Activated naive CD4-positive, alpha-beta T cell treated with Interleukin-2 at 50 U/mL for 16 hours (primary cell): ENCODE measurements at places on chromosomes 2 and 18.

- DNase-seq: no peak
These were observed 221.3 kb upstream of the CTAGE1 start for GRCh38 chr18:22639026-22639463.

DNA sequence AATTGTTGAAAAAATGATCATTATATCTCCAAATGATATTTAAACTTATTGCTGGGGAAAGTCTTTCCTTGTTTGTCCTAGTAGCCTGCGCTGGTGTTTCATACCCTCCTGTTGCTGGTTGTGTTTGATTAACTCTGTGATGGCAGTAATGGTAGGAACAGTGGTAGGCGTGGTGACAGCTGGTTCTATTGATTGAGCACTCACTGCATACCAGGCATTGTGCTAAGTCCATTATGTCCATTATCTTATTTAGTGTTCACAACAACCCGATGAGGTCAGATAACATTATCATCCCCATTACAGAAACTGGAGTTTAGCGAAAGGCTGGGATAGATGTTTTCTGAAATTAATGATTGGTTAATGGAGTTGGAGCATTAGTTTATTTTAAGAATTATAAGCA lies 77.8 kb upstream of the STON1 start:
- DNase-seq: no peak

DNA sequence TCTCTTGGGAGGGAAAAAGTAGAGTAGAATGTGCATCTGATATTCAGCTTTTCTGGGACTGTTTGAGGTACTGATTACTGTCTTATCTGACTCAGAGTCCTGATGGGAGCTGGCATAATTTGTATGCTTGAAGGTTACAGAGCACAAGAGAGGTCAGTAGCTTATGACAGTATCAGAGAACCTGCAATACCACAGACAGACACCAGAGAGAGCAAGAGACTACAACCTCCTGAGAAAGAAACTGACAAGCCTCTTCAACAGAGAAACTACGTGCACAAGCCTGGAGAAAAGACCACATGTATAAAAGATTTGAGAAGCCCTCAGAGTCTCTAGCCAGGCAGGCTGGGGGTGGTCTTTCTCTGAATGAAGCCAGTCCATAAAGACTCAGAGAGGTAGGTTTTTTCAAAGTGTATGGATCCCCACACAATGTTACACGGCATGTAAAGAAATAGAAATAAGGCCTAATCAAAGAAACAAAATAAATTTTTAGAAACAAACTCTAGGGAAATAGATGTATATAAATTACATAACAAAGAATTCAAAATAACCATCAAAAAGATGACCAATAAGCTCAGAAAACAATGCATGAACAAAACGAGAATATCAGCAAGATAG lies 568.3 kb downstream of the LRRTM4 start:
- no peak for DNase-seq

DNA sequence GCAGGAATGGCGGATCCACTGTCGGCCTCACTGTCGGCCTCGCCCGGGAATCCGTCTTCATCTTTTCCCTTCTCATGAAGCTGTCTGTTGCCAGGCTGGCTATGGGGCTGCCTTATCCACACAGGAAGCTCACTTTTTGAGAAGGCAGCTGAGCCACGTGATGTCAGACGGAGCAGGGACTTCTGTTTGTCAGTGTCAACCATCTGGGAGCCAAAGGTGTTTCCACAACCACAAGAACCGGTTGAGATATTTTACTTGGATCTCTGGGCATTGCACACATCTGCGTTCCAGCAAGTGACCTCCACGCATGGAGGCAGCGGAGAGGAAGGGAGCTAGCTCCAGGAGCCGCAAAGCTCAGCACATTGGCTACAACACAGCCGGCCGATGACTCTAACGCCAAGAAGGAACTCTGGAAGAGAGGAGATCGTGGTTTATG lies 27.4 kb upstream of the TAF1B start:
- no peak for DNase-seq

- DNase-seq: no peak
These were observed 130.6 kb upstream of the HAAO start for GRCh38 chr2:42922790-42923579.

DNA sequence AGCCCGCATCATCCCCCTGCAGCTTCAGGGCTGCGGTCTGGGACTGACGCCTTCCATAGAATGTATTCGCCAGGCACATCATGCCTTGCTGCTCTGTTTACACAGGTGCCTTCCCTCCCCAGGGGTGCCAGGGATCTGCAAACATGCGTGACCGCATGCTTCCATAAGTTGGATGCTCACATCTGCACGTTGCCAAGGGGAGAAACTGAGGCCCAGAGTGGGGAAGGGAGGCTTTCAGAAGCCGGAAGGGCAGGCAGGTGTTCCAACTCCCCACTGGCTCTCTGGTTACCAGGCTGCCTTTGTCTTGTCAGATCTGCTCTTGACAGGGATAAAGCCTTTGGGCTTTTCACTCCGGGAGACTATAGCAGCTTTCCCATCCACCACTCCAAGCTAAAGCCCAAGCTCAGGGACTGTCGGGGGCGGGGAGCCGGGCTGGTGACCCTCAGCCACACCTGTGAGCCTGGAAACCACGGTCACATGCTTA lies 125.8 kb upstream of the TNP1 start:
- no peak for DNase-seq

DNA sequence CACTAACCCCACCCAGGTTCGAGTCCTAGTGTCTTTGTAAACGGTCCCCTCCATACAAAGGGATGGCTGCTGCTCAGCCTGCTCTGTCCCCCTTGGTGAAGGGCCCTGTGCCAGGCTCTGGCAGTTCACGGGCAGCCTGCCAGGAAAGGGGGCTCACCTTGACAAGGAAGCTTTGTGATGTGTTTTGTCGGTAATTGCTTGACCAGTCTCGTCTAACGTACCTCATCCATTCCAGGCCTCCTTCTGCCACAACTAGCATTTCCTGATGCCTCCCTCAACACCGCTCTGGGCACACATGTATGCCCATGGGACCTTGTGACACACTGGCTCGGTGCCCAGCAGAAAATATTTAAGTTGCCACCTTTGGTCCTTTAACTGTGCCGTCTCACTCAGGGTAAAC lies 171.9 kb downstream of the KLHL29 start:
- no peak for DNase-seq

- no peak for DNase-seq
These were observed 763.4 kb upstream of the NRXN1 start for GRCh38 chr2:51795248-51795888.

- DNase-seq: no peak
These were observed 68.7 kb downstream of the NPAS2 start for GRCh38 chr2:100888601-100889000.

GRCh38 chr2:230714136-230714480 lies 1.5 kb downstream of the CAB39 start:
- DNase-seq: peak; percentile 39

DNA sequence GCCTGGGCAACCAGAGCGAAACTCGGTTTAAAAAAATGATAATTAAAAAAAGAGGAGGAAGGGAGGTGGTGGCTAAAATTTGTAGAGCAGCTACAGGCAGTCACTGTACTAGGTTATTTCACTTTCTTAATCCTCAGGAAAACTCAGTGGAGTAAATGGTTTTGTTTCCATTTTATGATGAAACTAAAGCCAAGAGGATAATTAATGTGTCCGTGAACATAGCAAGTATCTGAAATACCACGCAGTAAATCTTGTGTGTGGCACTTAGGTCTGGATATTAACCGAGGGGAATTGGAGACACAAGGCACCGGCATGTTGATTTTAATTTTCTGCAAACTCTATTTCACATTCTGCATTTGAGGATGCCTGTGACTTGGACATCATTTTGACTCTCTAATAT lies 14.5 kb downstream of the SH3BP4 start:
- no peak for DNase-seq

DNA sequence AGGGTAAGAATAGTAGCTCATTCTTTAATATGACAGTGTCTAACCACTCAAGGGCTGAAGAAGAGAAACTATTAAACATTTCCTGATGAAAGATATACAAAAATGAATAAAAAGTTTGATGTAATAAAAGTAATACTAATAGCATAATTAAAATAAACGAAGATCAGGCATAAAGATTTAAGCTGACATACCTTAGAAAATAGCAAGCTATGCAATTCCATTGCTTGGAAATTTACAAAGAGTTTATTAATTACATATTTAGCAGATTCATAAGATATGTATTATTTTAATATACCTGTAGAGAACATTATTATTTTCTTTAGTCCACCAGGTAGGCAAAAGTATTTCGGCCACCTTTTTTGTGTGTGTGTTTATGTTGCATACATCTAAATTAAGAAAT lies 229.4 kb downstream of the GCA start:
- no peak for DNase-seq

GRCh38 chr2:158049129-158049855 lies 52.4 kb upstream of the UPP2 start:
- no peak for DNase-seq

GRCh38 chr2:211516537-211516936 lies 960.1 kb downstream of the CPS1 start:
- DNase-seq: no peak

- no peak for DNase-seq
These were observed 1.5 kb downstream of the OSBPL1A start for GRCh38 chr18:24396082-24396633.

DNA sequence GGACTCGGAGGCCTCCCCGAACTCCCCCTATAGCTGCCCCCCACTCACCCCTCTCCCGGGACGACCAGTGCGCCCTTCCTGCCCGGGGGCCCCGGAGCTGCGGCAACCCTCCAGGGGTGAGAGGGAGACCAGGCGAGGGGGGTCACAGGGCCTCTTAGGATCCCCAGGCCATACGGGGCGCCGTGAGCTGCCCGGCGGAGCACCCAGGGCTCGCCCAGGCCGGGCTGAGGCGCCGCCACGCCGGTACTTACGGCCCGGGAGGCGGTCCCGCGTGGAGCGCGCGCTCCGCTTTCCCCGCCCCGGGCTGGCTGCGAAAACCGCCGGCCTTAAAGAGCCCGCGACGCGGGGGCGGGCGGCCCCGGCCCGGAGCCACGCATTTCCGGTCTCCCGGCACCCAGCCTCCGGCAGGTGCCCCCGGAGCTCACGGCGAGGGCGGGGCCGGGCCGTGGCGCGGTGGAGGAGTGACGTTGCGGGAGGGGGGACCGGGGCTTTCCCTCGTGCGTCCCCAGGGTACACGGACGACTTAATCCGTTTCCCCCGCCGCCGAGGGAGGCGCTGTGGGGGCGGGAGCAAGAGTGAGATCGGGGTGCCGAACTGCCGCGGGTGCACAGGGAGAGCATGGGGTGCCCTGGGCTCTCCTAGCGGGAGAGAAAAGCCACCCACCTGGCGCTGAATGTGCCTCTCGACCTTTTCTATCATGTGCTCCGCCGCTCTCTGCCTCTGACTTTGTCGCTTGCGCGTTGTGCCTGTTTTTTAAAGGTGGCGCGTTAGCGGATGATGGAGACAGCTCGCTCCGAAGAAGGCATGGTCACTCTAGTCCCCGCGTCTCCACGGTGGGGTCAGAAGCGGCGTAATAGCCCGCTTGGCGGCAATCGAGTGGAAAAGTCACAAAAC lies at the start of gene METTL21A:
Gene METTL21A, minus strand, starts transcription at position 381 of the 894 bp plus-strand sequence. CDS start 1,019 bp downstream, outside the sequence.
- peak; percentile 95 for DNase-seq

DNA sequence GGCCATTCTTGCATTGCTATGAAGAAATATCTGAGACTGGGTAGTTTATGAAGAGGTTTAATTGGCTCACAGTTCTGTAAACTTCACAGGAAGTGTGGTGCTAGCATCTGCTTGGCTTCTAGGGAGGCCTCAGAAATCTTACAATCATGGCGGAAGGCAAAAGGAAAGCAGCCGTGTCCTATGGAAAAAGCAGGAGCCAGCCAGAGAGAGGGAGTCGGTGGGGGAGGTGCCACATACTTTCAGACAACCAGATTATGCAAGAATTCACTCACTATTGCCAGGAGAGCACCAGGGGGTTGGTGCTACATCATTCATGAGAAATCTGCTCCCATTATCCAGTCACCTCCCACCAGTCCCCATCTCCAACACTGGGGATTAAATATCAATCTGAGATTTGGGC lies 64.1 kb downstream of the CPS1 start:
- DNase-seq: no peak

- no peak for DNase-seq
These were observed 44.1 kb downstream of the GATA6 start for GRCh38 chr18:22213333-22213973.

- DNase-seq: no peak
These were observed 88.3 kb upstream of the UBE2E3 start for GRCh38 chr2:180892091-180892490.

- DNase-seq: no peak
These were observed 2.4 kb downstream of the SMCHD1 start for GRCh38 chr18:2657788-2658458.

GRCh38 chr18:1513519-1513918 lies 608.8 kb downstream of the ADCYAP1 start:
- DNase-seq: no peak

DNA sequence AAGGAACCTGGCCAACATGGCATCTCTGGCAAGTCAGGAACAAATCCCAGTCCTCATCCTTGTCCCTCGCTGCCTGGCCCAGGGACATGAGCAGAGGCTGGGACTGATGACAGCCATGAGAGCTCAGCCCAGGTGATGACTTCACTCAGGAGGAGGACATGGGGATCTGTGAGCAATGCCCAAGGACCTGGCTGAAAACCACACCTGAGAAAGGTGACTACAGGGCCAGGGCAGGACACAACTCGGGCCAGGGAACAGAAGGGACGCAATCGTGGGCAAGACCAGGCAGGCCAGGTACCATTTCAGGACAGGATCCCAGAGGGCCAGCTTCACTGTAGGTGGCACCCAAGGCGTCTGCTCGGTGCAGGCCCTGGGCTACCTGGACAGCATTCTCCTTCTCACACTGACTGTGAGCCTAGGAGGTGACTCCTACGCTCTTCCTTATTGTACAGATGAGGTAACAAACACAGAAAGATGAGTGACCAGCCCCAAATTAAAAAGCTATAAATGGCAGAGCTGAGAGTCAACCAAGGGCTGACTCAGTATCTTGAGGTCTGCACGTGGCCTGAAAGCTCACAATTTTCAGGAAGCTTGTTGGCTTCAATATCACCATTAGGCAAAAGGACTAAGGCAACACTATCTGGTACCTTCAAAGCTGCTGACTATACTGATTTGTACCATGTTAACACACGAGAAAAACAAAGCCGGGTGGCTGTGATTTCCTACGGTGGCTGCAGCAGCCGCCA lies 141.1 kb downstream of the EIPR1 start:
- DNase-seq: no peak

- peak; percentile 15 for DNase-seq
These were observed 25.8 kb downstream of the CREG2 start for GRCh38 chr2:101361522-101361921.

DNA sequence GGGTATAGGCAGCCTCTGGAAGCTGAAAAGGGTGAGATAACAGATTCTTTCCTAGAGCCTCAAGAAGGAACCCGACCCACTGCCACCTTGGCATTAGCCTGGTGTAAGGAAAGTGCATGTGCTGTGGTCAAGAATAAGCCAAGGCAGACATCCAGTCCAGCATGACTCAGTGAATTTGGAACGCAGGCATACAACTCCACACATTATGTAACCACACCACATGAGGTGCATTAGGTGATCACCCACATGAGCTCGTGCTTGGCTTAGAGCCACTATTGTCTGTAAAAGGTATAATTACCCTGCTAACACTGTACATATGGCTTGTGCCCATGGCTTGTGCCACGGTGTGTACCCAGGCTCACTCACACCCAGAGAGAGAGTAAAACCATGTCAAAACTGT lies 583.7 kb upstream of the HNMT start:
- no peak for DNase-seq

- no peak for DNase-seq
These were observed 184.7 kb downstream of the CD226 start for GRCh38 chr18:69763002-69763401.

GRCh38 chr2:30455114-30455738 lies 8.2 kb downstream of the LCLAT1 start:
- DNase-seq: no peak
